ENCODE measurements at places on chromosomes 2 and 18.

GRCh38 chr2:108404784-108405397 is 27.1 kb downstream of the SULT1C4 start:
- DNase-seq, result no peak

DNA sequence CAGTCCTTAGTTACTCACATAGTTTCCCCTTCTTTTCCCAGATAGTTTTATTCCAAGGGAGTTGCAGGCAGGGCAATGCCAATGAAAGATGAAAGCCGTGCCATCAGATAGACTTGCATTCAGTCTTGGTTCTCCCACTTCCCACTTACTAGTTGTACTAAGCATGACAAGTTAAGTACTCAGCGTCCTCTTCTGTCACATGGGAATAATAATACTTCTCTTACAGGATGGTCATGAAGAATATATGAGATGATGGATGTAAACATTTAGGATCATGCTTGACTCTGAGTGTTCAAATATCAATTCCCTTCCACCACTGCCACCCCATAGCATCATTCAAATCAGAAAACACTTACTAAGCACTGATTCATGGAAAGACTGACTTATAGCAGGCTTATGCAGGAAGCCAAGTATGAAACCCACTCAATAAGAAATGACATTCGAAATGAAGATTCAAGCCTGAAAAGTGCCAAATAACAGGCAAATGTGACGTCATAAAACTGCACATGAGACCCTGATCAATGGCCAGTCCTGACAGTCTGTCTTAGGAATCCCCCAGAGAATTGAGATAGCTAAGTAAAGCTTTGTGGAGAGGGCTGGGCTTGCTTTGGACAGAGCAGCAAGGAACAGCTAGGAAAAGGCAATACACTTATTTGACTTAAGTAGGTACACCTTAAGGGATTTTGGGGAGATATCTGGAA is 11.1 kb upstream of the EVA1A start:
- no peak for DNase-seq

GRCh38 chr18:596288-596881 is 403 bp upstream of the CLUL1 start:
- DNase-seq, result no peak

DNA sequence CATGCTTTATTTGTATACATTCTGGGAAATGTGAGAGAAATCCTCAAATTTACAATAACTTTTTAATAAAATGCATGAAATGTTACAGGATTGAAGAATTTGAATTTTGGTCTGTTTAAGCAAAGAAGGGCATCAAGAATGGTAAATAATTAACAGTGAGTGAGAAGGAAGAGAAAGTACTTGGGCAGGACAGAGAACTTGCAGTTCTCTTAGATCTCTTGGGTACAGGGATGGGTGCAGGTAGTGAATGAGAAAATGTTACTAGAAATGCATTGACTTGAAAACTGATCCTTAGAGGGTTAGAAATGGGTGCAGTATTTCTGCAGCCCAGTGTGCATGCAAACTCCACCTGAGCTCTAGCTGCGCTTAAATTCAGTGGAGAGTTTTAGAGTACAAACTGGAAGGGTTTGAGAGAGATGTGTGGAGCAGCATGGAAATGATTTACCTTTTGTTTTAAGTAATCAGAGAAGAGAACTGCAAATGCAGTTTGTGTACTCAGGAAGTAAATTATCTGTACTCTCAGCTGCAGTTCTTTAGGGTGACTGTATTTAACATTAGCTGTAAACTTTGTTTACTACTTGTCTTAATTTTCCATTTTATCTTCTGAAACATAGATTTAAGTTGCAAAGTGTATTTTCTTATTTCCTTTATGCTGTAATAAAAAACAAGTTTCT is 51.0 kb upstream of the RAB27B start:
- DNase-seq, result no peak

DNA sequence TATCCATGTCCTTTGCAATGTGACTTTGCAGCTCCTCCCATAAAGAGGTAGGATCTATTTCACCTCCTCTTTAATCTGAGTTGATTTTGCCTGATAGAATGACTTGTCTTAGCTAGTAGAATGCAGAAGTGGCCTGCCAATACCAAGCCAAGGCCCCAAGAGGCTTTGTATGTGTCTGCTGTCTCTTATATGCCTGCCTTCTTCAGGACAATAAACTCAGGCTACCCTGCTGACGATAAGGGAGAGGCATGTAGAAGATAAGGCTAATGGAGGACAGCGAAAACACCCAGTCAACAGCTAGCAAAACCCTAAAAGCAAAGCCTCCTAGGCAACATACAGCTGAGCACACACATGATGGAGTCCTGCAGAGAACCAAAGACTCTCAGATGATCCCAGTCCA is 1.8 kb upstream of the ZC3H8 start:
- no peak for DNase-seq

GRCh38 chr18:35328868-35329267 is 15.4 kb downstream of the ZNF24 start:
- DNase-seq, result no peak

Data from amygdala (tissue), 56 donors.